ENCODE measurements at places on chromosomes 13 and 19.

DNA sequence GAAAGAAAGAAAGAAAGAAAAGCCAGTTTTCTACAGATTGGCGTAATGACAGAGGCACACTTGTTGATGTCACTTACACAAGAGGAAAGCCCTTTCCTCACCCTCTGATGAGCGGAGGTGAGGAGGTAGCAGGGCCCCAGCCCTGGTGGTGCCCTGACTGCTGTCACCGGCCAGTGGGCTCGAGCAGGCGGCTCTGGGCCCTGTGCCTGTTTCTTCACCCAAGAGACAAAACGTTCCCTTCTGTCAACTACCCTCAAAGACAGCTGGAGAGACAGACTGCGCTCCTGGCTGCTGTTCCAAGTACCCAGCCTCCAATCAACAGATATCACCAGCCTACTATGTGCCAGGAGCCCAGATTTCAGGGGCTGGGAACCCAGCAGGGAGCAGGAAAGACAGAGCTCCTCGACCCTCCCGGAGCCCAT, 10.1 kb downstream of the EPS15L1 start:
- DNase-seq, result no peak

- no peak for DNase-seq
Measured at GRCh38 chr19:50171752-50172151, 8.7 kb upstream of the IZUMO2 start.

DNA sequence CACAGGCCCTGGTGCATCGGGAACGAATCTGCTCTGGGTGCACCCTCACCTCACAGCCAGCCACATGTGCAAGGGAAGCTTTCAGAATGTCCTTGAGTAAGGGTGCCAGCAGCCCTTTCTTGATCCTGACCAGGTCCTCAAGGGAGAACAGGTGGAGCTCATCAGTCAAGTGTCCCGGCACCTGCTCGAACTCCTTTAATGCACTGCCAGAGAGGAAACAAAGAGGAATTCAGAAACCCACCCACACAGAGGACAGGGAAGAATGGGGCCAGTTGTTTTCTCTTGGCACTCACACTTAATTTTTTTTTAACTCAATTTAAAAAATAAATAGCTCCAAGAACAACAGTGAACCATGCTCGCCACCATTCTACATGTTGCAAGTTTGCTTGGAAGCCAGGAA, 41.7 kb downstream of the RUBCNL start:
- DNase-seq, result no peak

DNA sequence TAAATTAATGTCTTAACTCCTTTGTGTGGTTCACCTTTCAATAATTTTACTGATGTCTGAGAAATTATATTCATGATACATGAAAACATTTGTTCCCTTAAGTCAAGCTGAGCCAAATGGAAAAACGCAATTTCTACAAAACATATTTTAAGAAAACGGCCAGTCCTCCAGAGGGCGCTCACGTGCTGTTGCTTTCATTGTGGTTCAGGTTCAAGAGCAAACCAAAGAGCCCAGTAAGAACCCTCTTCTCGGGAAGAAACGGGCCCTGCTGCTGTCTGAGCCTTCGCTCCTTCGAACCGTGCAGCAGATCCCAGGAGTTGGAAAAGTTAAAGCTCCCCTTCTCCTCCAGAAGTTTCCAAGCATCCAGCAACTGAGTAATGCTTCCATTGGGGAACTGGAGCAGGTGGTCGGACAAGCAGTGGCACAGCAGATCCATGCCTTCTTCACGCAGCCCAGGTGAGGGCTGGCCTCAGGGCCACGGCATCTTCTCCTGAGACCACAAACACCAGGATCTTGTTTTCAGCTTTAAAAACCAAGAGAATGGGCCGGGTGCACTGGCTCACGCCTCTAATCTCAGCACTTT, 4.3 kb downstream of the FAAP24 start:
- peak; percentile 56 for DNase-seq

DNA sequence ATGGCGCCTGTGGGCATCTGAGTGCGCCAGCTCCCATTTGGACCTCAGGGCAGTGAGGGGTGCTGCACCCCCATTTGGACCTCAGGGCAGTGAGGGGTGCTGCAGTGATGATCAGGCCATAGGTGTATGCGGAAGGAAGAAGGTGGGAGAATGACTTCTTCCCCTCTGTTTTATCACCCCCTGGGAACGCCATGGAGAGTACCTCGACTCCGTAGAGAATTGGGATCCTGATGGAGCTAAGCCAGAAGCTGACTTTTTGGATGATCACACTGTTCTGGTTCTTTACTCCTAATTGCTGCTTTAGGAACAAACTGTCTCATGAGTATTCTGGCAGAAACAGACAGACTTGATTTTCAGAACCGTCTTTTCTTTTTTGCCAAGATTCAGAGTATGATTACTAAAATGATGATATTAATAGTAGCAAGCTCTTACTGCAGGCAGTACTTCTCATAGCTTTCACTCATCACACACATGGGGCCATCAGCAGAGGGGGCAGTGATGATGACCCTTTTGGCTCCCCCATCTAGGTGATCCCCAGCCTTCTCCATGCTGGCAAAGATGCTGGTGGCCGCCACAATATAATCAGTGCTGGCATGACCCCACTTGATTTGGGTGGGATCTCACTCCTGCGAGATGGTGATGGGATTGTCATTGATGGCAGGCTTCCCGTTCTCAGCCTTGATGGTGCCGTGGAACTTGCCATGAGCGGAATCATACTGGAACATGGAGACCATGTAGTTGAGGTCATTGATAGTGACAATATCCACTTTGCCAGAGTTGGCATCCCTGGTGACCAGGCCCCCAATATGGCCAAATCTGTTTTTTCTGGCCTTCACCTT, 10.3 kb upstream of the UBAC2 start:
- DNase-seq, result no peak

GRCh38 chr19:41421314-41421713, 5.9 kb downstream of the B3GNT8 start:
- no peak for DNase-seq

- DNase-seq, result no peak
Measured at GRCh38 chr13:98420554-98421175, 156.2 kb downstream of the STK24 start.

- DNase-seq, result peak; percentile 30
Measured at GRCh38 chr13:35923347-35923746, 207.8 kb downstream of the DCLK1 start.

GRCh38 chr19:44552324-44552723, 22.8 kb upstream of the CEACAM20 start:
- no peak for DNase-seq

- DNase-seq, result peak; percentile 9
Measured at GRCh38 chr19:32599736-32600157, 18.8 kb downstream of the PDCD5 start.

- no peak for DNase-seq
Measured at GRCh38 chr13:111517641-111518010, 197.2 kb downstream of the TEX29 start.

DNA sequence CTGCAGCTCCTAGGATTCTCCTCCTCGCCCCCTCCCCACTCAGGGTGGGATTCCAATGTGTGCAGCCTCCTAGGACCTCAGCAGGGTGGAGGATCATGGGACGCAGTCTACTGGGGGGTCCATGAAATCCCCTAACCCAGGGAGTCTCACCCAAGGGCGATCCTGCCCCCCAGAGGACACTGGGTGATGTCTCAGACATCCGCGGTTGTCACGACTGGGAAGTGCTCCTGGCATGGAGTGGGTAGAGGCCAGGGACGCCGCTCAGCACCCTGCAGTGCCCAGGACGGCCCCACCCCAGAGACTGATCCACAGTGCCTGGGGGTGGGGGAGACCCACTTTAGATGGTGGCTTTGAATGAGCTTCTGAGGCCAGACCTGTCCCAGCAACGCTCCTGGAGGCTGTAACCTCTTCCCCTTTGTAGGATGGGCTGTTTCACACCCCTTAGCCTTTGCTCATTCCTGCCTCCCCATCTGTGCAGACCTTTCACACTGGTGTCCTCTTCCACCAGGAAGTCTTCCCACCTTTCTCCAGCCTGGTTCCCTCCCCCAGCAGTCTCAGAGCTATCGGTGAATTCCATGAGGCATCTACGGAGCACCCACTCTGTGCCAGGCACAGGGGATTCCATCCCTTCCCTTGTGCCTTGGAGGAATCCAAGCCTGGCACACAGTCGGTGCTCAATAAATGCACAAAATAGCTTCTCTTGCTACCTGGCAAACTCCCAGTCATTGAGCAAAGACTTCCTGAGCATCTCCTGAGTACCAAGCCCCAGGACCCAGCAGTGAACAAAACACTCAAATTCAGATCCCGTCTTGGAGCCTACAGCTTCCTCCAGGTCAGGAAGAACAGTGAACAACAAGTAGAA, 10.5 kb downstream of the SMIM24 start:
- no peak for DNase-seq

DNA sequence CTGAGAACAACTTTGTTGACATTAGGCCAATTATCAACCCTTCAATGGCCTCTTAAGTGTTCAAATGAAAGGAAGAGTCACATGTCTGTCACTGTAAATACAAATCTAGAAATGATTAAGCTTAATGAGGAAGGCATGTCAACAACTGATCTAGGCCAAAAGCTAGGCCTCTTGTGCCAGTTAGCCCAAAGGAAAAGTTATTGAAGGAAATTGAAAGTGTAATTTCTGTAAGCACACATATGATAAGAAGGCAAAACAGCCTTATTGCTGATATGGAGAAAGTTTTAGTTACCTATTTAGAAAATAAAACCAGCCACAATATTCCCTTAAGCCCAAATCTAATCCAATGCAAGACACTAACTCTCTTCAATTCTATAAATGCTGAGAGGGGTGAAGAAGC, 604.7 kb downstream of the SLITRK6 start:
- DNase-seq, result no peak

GRCh38 chr13:21546372-21546771, 57.6 kb downstream of the MICU2 start:
- no peak for DNase-seq

DNA sequence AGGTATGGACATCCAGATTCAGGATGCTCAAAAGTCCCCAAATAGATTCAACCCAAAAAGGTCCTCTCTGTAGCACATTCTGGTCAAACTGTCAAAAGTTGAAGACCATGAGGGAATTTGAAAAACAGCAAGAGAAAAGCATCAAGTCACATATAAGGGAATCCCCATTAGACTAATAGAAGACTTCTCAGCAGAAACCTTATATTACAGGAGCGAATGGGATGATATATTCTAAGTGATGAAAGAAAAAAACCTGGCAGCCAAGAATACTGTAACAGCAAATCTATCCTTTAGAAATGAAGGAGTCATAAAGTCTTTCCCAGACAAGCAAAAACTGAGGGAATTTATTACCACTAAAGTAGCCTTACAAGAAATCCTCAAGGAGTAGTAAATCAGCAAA, 29.7 kb downstream of the FXYD5 start:
- no peak for DNase-seq

GRCh38 chr13:105908586-105908985, 626.9 kb downstream of the EFNB2 start:
- DNase-seq, result no peak

- no peak for DNase-seq
Measured at GRCh38 chr13:36992362-36992761, 6.8 kb downstream of the ALG5 start.

DNA sequence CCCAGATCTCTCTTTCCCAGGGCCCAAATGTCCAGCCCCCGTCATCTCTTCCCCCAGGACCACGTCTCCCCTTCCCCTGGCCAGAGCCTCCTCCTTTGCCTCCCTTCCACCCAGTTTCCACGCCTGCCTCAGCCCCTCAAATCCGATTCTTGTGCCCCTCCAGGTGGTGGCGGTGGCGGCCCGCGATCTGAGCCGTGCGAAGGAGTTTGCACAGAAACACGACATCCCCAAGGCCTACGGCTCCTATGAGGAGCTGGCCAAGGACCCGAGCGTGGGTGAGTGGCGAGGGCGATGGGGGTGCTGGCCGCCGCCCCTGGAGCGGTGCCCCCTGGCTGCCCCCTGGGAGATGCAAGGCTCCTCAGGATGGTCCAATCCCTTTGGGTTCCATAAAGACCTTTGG, 1.3 kb downstream of the DHDH start:
- DNase-seq, result no peak

DNA sequence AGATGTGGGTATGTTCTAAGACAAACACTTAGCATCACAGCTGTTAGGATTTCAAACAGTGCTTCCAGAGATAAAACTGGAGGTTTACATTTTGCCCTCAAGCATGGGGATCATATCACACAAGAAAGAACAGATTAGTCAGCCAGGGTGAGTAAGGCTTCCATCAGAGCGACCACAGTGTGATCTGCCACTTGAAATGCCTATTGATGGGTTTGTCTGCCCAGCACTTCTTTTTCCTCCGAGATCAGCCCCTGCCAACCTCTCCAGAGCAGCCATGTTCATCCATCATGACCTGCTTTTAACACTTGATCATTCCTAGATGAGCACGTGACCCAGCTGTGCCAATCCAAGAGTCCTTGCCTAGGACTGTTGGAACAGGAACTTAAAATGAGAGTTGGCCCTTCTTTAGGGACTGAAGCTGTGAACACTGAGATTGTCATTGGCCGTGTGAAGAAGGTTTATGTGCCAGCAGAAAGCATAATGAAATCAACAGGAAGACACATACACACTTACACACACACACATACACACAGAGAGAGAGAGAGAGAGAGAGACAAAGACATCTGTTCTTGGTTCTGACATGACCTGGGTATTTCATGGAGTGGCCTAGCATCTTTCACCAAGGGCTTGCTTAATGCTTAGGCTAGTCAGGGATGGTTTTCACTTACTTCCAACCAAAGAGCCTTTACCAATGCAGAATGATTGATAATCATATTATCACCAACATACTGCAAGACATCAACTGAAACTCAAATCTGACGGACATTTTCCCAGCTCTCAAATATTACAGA, 5.2 kb upstream of the CEBPG start:
- DNase-seq, result no peak

DNA sequence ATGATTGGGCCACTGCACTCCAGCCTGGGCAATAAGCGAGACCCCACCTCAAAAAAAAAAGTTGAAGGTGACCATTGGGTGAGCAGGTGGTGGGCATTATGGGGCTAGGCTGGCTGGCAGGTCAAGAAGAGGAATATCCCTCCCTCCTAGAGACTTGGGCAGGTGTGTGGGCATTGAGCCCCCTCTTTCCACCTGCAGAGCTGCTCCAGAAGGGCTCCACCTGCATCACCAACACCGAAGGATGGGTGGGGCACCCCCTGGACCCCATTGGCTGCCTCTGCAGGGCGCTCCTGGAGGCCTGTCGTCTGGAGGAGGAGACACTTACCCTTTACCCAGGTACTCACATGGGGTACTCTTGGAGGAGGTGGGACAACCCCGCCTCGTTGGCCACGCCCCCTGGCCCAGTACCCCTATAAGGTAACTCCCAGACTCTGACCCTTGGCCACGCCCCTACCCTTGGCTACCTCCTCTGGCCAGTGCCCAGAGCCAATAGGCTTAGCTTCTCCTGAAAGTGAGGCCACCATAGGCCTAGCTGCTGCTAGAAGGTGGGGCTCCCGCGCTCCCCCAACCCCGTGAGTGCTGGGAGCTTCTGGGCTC, 21.9 kb downstream of the ZSWIM4 start:
- no peak for DNase-seq

GRCh38 chr13:60933638-60934037, 482.0 kb downstream of the PCDH20 start:
- DNase-seq, result no peak

GRCh38 chr13:21735701-21736401, 65.0 kb downstream of the FGF9 start:
- DNase-seq, result no peak

- no peak for DNase-seq
Measured at GRCh38 chr13:98452851-98453843, 123.8 kb downstream of the STK24 start.

GRCh38 chr13:94140511-94140910, 339.0 kb downstream of the DCT start:
- no peak for DNase-seq

Measured in amniotic stem cell (primary cell).